ENCODE measurements at places on chromosomes 1 and 21. TPM values are rescaled to one million over a fixed set of nuclear protein-coding genes. Genes with fewer than 3 reads are reported as not detected.

Gene EDEM3
- 36.1 TPM for total RNA-seq

Gene C1orf56
- total RNA-seq: 8.7 TPM

Gene PODN
- 150 TPM for total RNA-seq

Gene ASCL5
- total RNA-seq: not detected

Gene LCE3E
- not detected for total RNA-seq

Gene SGIP1
- total RNA-seq: 9.1 TPM

Gene ESRRG
- 3.4 TPM for total RNA-seq

Gene MMEL1
- total RNA-seq: not detected

Gene MEGF6
- total RNA-seq: 9.3 TPM

Gene MEX3A
- total RNA-seq: 1.6 TPM

Gene ALG14
- total RNA-seq: 0.83 TPM

Gene C4BPB
- not detected for total RNA-seq

Gene RBM15
- total RNA-seq: 20.6 TPM

Gene FCN3
- 2.9 TPM for total RNA-seq

Gene ADAMTS5
- 14.5 TPM for total RNA-seq

Gene KCNJ15
- not detected for total RNA-seq

Gene CELA2A
- not detected for total RNA-seq

Gene ASPM
- not detected for total RNA-seq

Gene TMPRSS3
- total RNA-seq: not detected

Gene RHEX
- total RNA-seq: 0.45 TPM

Gene ARHGEF11
- total RNA-seq: 43.7 TPM

Gene BRDT
- total RNA-seq: not detected

Gene CHAF1B
- 1.6 TPM for total RNA-seq

Gene SLC30A2
- 0.17 TPM for total RNA-seq

Gene NIBAN1
- total RNA-seq: 586 TPM

Gene TSNAX
- total RNA-seq: 28.2 TPM

Gene TMEM69
- total RNA-seq: 18.9 TPM

Gene OR10K1
- not detected for total RNA-seq
